ENCODE measurements at places on chromosomes 7 and 10.
A peak's percentile ranks its signal among the peaks of the same experiment; 100 is the strongest.

GRCh38 chr7:38160003-38160571 lies 18.0 kb upstream of the STARD3NL start:
- DNase-seq: no peak

GRCh38 chr7:7524121-7524520 lies 11.6 kb downstream of the COL28A1 start:
- no peak for DNase-seq

DNA sequence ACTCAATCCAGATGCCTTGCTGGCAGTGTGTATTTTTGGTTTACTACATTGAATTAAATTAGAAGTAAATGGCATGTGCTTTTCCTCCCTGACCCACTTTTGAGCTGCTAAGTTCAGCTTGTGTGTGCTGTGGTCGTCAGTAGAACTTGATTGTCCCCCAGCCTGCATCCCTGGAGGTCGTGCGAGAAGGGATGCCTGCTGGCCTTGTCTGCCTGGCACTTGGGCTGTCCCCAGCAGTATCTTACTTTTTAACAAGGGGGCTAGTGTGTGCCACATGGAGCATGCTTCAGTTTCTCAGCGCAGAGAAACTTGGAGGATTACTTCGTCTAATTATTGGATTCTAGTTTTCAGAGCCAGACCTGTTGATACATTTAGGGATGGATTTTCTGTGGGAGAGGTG lies 80.2 kb downstream of the ADCY1 start:
- DNase-seq: no peak

GRCh38 chr7:92997152-92997551 lies 120.6 kb downstream of the SAMD9 start:
- no peak for DNase-seq

DNA sequence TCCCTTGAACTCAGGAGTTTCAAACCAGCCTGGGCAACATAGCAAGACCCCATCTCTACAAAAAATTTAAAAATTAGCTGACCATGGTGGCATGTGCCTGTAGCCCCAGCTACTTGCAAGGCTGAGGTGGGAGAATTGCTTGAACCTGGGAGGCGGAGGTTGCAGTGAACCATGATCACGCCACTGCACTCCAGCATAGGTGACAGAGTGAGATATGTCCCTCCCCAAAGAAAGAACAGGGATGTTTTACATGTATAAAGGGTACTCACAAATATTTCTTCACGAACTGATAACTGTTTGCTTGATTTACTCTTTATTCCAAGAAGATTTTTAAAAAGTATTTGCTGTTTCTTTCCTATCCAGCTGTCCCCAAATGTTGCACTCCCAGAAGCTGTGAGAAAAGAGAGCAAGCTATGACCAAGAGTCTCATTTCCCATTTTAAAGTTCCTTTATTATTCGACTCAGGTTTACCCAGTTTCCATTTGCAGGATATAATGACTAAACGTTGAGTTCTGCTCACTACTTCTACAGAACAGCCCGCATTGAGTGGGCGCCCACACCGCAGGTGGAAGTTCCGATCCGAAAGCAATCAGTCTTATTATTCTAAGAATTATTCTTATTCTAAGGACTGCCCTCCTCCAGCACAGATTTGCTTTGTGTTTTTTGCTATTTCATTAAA lies 90.7 kb downstream of the APBB1IP start:
- no peak for DNase-seq

- DNase-seq: no peak
Measured at GRCh38 chr7:130941322-130942210, 207.6 kb upstream of the KLF14 start.

- DNase-seq: no peak
Measured at GRCh38 chr7:81886211-81886764, 116.4 kb upstream of the HGF start.

- peak; percentile 31 for DNase-seq
Measured at GRCh38 chr10:62127975-62128374, 140.7 kb downstream of the RTKN2 start.

DNA sequence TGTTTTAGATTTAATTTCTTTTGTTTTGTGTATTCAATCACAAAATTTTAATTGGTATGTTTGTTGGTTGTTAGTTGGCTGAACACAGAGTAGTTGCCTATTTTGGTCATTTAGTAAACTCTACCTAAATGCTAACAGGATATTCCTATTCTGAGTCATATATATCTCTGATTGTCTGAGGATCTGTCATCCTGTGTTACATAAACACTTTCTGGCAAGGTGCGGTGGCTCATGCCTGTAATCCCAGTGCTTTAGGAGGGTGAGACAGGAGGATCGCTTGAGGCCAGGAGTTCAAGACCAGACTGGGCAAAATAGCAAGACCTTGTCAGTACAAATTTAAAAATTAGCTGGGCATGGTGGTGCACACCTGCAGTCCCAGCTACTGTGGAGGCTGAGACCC lies 178.6 kb downstream of the PLCE1 start:
- no peak for DNase-seq

DNA sequence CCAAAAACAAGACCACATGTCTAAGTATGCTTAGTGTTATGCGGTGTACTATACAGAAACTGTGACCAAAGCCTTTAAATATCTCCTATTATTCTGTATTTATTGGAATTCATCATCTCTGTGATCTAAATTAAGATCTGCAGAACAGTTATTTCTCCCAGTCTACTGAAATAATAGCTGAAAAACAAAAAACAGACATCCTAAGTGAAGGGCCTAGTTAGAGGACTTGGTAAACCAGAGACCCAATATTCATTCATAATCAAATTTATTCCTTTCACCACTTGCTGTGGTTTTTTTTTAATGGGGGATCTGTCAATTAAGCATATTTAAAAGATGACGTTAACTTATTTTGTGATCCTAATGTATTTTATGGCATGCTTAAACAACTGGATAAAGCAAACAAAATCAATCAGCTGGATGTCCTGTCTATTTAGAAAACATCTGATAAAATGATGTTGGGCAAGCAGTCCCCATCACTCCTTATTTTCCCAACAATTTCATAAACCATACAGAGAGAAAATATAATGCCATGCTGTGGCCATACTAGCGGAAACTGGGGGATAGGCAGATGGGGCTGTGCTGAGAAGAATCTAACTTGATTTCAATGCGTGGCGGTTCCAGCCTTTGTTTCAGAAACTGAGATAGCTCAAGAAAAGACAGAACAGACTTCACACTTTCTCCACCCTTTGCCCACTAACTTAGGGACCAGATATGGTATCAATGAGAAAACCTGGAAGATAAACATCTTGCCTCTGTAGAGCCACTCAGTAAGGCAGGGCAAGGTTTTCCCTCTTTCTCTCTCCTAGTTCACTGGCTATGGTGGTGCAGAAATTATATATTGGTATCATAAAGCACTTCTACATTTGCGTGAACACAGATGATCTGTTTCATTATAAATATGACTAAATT lies 32.9 kb downstream of the ICA1 start:
- DNase-seq: no peak

- no peak for DNase-seq
Measured at GRCh38 chr7:3008386-3008785, 35.3 kb downstream of the CARD11 start.

DNA sequence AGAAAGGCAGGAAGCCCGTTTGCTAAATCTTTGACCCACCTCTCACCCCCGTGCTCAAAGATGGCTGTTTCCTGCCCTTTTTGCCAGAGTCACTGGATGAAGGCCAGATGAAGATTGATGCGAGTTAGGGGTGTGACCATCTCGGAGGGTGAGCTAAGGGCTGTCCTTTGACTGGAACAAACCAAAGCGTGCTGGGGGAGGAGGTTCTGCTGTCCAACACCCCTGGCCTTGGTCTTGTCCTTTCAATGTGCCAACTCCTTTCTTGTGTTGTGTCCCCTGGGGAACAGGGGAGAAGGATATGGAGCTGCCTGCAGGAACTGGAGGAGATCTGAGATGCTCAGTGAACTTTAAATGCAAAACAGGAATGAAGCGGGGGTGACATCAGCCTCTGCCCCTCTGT lies 90.3 kb upstream of the ADAM12 start:
- no peak for DNase-seq

- no peak for DNase-seq
Measured at GRCh38 chr10:4720463-4720862, 105.5 kb upstream of the AKR1E2 start.

- no peak for DNase-seq
Measured at GRCh38 chr7:127913686-127914085, 117.6 kb downstream of the LRRC4 start.

GRCh38 chr10:8043569-8044306 lies 10.8 kb upstream of the GATA3 start:
- DNase-seq: no peak

- DNase-seq: no peak
Measured at GRCh38 chr10:30973737-30974136, 57.9 kb downstream of the ZNF438 start.

DNA sequence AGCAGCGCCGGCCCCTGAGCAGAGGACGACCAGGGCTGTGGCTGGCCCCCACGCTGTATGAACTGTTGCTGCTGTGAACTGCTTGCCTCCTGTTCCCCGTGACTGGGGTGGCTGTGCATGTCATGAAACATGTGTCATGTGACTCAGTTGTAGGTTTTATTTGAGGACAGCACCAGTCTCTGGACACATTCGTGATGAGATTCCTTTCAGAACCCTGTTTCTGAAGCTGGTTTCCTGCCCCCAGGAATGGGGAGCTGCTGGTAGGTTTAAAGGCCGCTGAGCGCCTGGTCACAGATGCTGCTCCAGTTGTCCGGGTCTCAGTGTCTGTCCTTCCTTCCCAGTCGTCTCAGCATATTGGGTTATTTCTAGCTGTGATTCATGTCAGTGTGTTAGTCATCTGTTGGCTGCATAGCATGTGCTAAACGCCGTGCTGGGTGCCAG lies 79.1 kb upstream of the PPIF start:
- DNase-seq: no peak
